ENCODE measurements at places on chromosomes 7 and 10.

- no peak for DNase-seq
Observed at GRCh38 chr10:22226599-22226998, 8.8 kb upstream of the EBLN1 start.

DNA sequence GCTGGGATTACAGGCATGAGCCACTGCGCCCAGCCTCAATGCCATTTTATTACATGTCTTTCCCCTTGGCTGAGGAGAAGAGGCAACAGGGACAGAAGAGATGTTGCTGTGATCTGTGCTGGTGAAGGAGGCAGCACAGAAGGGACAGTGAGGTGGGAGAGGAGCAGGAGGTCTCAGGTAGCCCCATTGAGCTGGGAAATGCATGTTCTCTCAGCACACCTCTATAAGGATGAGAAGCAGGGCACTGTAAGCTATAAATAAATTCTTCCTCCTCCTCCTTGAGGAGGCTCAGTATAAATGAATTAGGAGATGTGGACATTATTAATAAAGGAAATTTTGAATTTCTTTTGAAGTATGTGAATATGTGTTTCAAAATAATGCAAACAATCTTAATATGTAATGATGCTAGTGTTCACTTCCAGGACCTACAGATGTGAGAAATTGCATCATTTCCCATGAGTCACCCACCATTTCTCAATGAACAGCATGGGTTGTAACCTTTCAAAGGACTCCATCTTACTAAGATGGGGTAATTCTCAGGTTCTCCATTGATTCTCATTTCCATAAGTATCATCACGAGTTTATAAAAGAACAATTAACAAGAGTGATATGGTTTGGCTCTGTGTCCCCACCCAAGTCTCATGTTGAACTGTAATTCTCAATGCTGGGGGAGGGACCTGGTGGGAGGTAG lies 88.9 kb upstream of the ODAD2 start:
- DNase-seq = no peak

DNA sequence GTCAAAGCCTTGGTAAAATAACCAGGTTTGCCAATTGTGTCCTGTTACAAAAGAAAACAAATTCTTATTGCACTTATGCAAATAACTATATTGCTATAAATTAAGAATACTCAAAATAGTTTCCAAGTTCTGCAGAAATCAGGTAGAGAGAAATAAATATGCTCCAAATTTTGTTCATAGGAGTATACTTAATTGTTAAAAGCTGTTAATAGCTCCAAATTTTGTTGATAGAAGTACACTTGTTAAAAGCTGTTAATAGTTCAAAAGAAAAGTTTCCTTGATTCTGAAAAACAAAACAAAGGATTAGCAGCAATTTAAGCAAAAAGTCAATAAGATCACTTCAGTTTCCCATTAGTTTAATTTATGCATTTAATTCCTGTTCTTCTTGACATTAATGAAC lies 46.4 kb upstream of the ZNF138 start:
- no peak for DNase-seq

GRCh38 chr10:26550774-26551526 lies 112.8 kb downstream of the APBB1IP start:
- DNase-seq = no peak

- DNase-seq = peak; percentile 55
Observed at GRCh38 chr7:130941322-130942210, 207.6 kb upstream of the KLF14 start.

GRCh38 chr10:100065084-100065660 lies 16.5 kb downstream of the CPN1 start:
- no peak for DNase-seq

DNA sequence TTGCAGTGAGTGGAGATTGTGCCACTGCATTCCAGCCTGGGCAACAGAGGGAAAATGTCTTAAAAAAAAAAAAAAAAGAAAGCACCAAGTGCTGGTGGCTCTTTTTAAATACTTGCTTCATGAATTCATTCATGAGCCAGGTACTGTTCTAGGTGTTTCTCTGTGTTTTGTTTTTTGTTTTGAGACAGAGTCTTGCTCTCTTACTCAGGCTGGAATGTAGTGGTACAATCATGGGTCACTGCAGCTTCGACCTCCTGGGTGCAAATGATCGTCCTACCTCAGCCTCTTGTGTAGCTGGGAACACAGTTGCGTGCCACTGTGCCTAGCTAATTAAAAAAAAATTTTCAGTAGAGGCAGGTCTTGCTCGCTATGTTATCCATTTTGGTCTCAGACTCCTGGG lies 5.3 kb downstream of the STOX1 start:
- no peak for DNase-seq

GRCh38 chr7:65454469-65454868 lies 80.8 kb downstream of the ZNF92 start:
- DNase-seq = no peak

GRCh38 chr7:36986511-36986933 lies 262.2 kb upstream of the AOAH start:
- DNase-seq = no peak

DNA sequence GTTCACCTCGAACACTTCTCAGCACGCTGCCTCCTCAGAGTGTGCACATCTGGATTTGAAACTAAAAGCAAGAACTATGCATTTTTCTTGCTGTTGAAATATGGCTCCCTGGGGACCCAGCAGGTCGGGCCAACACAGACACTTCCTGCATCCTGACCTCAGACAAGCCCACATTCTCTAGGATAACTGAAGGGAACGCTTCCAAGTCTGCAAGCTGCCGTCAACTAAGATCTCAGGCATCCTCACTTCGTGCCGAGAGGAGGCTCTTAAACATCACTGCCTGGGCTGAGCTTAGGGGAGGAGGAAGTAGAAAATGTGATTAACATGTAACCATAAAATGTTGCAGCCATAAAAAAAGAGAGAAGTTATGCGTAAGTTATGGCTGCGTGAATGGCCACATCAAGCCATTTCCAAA lies 65.5 kb downstream of the PYROXD2 start:
- DNase-seq = no peak

DNA sequence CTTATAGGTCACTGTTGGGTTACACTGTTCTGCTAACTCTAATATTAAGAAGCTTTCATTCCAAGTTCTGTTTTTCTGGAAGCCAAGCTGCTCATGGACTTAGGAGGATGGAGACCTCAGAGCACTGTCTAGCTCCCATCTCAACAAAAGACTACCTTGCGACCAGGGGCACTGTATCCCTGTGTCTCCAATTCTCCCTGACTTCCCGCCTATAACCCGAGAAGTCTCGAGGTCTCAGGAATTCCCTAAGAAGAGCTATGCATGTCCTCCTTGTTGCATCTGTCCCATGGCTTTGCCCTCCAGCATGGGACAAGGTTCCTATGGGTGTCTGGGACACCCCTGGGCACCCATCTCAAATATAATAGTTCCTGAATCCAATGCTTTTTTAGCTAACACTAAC lies 31.2 kb downstream of the BTBD16 start:
- no peak for DNase-seq

DNA sequence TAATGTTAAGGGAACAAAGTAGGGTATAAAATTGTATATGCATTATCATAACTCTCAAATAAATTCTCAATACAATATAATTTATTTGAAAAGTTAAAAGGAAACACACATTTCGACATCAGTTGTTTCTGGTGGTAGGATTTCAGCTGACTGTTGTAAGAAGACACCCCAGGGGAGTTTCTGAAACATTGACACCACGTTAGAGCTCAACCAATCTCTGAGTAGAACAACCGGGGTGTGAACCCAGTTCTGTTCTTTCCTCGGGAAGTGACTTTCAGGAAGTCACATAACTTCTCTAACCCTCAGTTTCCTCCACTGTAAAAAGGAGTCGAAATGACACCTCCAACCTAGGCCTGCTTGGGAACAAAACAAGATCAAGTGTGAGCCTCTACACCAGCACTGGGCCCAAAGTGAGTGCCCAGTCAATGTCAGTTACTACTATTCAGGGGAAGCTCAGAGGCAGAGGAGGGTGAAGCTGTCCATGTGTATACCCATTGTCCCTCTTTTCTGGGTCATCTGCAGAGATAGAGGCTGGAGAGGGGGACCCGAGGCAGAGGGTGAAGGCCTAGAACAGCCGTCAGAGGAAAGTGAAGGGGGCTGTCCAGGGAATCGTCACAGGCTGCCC lies 67.1 kb downstream of the AOAH start:
- peak; percentile 21 for DNase-seq

- no peak for DNase-seq
Observed at GRCh38 chr7:28474282-28474638, 61.9 kb downstream of the CREB5 start.

- DNase-seq = no peak
Observed at GRCh38 chr10:100786591-100786990, 41.2 kb downstream of the PAX2 start.

DNA sequence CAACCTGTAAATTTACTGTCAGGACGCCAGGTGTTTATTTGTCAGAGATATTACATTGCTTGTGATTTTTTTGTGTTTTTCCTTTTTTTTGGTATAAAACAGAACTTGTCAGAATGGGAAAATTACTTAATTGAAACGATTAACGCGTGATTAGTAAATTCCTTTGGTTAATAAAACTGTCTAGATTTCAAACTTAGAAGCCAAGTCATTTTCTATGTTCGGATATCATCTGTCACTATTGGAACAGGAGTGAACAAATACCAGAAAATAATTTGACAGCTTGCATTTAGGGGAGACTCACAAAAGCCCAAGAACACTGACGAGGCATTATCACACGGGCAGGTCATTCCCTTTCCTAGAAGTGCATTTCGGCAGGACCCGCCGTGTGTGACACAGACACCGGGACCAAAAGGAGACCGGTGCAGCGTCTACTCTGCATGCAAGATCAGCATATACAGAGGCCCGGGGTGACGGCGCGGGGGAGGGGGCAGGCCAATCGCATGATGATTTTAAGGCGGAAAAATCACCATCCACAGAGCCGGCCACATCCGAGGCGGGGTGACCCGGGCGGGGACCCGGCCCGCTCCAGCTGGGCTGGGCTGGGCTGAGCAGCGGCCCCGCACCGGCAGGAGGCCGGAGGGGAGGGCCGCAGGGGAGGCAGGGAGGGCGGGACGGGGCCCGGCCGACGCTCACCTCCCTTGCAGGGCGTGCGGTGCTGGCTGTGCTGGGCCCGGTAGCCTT lies 841 bp downstream of the GLUD1 start:
- DNase-seq = peak; percentile 76

DNA sequence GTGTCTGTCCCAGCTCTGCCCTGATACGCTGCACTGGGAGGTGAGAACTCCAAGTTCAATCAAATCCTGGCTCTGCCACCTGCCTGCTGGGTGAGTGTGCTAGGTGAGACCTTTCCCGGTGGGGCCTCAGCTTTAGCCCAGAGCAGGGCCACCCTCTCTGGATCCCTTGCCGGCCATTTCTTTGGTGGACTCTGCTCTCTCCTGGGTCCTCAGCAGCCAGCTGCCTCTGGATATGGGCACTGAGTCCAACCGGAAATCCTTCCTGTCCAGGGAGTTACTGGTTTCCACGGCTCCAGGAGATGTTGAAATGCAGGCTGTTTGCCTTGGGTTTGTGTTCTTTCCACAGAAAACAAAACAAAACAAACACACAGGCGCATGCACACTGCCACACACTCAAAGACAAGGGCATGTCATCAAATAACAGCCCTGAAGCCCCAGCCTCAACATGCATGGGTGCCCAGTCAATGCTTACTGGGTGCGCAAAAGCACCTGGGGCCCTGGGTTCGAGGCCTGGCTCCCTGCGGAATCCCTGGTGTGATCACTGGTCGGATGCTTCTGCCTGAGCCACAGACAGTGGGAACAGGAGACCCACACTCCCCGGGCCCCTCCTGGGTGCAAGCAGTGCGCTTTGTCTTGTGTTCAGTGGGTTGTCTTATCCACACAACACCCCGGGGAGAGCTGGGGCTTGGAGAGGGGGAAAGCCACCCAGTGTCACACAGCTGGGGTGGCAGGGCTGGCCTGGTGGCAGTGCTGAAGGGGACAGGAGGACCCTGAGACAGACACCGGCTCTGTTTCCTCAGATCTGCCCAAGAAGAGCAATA lies 33.1 kb downstream of the PPIF start:
- no peak for DNase-seq

DNA sequence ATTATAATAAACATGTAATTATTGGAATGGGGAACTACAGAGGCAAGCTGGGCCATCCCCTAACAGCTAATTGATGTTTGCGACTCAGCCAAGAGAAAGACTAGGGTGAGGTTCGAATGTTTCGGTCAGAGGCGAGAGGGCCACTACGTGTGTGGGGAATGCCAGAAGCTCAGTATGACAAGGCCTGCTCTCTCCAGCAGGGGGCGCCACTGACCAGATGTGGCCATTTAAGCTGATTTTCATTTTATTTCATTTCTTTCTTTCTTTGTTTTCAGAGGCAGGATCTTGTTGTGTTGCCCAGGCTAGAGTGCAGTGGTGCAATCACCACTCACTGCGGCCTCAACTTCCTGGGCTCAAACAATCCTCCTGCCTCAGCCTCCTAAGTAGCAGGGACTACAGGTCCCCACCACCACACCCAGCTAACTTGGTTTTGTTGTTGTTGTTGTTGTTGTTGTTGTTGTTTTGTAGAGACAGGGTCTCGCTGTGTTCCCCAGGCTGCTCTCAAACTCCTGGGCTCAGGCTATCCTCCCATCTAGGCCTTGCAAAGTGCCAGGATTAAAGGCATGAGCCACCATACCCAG lies 38.1 kb downstream of the TMEM130 start:
- peak; percentile 6 for DNase-seq

DNA sequence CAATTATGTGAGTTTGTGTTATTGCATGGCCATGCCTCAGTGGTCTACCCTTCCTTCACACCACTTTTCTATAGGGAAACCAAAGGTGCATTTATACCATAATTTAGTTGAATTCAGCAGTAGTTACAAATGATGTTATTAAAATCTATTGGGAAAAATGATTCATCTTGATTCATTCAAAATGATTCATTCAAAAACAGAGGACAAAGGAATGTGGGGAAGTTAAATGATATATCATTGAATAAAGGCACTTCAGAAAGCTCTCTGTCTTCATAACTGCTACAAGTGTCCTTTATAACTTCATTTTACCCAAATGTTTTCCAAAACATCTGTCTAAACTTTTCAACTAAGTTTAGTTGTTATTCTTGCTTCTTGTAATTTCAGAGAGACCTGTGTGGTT lies 722.9 kb downstream of the GRM8 start:
- no peak for DNase-seq

- DNase-seq = no peak
Observed at GRCh38 chr10:3432081-3432825, 259.7 kb upstream of the PITRM1 start.

- DNase-seq = no peak
Observed at GRCh38 chr10:125159932-125160855, at the start of gene CTBP2. Gene CTBP2, minus strand, starts transcription at chr10:125160563.

- no peak for DNase-seq
Observed at GRCh38 chr10:128043259-128044045, 82.8 kb downstream of the MKI67 start.

GRCh38 chr10:71143170-71143569 lies 69.2 kb upstream of the UNC5B start:
- no peak for DNase-seq
